ENCODE measurements at places on chromosomes 16 and 17.

- no peaks in the 10 kb centered on the region for H3K27me3 ChIP-seq
- no peaks in the 10 kb centered on the region for H3K4me1 ChIP-seq
- no peak for DNase-seq
- H3K27ac ChIP-seq, result no peak overlapping the region
These were observed 23.8 kb downstream of the FAM83G start for GRCh38 chr17:18980682-18981334.

- no peaks in the 10 kb centered on the region for H3K36me3 ChIP-seq
- no peak overlapping the region for H3K4me3 ChIP-seq
- no peak overlapping the region for H3K27ac ChIP-seq
- no peak for DNase-seq
- no peaks in the 10 kb centered on the region for H3K4me1 ChIP-seq
These were observed 179.7 kb upstream of the HS3ST4 start for GRCh38 chr16:25512041-25512440.

DNA sequence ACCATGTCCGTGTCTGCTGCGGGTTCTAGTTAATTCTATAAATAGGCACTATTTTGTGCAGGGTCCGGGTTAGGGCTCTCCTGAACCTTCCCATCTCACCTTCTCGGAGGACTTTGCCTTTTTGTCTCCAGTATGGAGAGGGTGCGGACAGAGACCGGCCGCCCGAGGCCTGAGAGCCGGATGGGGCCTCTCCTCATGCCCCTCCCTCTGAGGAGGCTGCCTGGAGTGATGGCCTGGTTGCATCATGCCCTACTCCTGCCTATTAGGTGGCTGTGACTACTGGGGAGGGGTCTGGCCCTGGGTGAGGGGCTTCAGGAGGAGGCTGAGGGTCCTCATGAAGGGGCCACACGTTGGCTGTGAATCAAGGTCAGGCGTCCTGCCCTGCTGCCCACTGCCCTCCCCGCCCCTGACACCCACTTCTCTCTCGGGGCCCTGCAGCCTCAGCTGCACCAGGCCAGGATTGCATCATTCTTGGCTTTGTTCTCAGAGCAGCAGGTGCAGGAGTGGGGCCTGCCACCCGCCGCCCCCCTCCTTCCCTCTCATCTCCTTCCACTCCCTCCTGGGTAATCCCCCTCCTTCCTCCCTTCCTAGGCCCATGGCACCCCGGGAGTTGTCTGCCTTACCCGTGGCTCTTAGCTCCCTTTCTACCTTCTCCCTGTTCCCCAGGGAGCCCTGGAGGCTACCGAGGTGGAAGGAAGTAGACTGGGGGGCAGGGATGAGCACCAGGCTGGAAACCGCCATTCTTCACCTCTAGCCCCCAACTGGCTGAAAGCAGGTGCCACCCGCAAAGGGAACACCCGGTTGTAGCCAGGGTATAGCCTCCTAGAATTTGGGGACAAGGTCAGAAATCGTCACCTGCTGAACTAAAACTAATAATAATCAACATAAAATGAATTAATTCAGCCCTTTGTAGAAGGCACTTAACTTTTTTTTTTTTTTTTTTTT lies 12.7 kb upstream of the ARHGAP23 start:
- DNase-seq, result no peak
- H3K27me3 ChIP-seq, result peaks cover 26% of the 10 kb centered on the region
- peaks cover 10% of the 10 kb centered on the region for H3K4me1 ChIP-seq
- no peaks in the 10 kb centered on the region for H3K36me3 ChIP-seq
- H3K27ac ChIP-seq, result peak overlapping the region; percentile 79
- H3K4me3 ChIP-seq, result peak overlapping the region; percentile 62

- peaks cover 24% of the 10 kb centered on the region for H3K4me1 ChIP-seq
- H3K27ac ChIP-seq, result no peak overlapping the region
- no peak for DNase-seq
- H3K27me3 ChIP-seq, result peaks cover 23% of the 10 kb centered on the region
- peaks cover 3% of the 10 kb centered on the region for H3K36me3 ChIP-seq
- H3K4me3 ChIP-seq, result no peak overlapping the region
These were observed 2.2 kb upstream of the C17orf58 start for GRCh38 chr17:67998466-67998865.

- H3K36me3 ChIP-seq, result peaks cover 23% of the 10 kb centered on the region
- H3K27me3 ChIP-seq, result no peaks in the 10 kb centered on the region
- H3K27ac ChIP-seq, result no peak overlapping the region
- H3K4me3 ChIP-seq, result no peak overlapping the region
- peaks cover 10% of the 10 kb centered on the region for H3K4me1 ChIP-seq
- no peak for DNase-seq
These were observed 62.1 kb downstream of the GAN start for GRCh38 chr16:81376880-81377279.

DNA sequence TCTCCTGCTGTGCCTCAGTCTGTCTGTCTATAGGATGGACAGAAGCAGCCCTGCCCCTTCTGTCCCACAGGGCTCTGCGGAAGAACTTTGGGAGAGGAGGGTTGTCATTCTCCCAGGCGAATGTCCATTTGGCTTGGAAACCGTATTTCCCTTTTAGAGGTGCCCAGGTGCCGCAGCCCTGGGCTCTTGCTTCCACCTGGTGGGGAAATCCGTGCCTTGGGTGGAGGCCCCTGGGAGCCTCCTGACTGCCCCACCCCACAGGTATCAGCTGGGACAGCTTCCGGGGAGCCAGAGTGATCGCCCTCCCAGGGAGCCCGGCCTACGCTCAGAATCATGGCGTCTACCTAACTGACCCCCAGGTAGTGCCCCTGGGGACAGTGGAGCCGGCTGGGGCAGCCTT lies 12.7 kb downstream of the FCSK start:
- H3K4me1 ChIP-seq, result no peaks in the 10 kb centered on the region
- no peak overlapping the region for H3K4me3 ChIP-seq
- H3K27me3 ChIP-seq, result no peaks in the 10 kb centered on the region
- H3K27ac ChIP-seq, result no peak overlapping the region
- DNase-seq, result no peak

DNA sequence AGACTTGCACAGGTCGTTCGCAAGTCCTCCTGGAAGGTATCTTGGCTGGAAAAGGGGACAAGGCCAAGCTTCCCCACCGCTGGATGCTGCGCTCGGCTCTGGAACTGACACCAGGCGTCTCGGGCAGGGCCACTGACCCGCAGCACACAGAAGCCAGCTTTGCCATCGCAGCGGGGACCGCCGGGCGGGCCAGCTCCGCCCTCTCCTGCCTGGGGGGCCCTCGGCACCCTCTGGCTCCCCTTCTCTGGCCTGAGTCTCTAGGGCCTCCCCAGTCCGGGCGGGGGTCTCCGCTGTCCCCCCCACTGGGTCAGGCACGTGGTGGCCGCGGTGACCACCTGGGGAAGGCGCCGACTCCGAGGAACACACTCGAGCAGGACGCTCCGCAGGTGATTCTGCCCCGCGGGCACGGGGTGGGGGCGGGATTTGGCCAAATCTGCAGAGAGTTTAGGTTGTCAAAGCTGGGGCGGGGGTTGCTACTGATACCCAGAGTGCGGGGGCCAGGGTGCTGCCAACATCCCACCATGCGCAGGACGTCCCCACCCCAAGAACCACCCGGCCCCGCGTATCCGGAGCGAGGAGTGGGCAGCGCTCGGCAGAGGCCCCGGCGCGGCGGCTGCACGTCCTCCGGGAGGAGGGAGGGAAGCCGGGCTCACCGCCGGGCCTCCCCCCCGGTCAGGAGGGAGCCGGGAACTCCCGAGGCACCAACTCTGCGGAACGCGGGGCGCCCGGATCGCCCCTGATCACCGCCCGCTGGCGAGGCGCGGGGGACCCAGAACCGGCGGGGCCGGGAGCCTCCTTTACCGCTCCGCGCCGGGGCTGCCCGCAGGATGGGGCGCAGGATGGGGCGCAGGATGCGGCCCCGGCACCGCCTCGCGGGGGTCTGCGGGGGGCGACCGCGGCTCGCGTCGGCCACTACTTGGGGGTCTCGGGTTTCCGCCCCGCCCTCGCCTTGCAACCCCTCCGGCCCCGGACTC lies 744 bp upstream of the METRNL start:
- peaks cover 22% of the 10 kb centered on the region for H3K36me3 ChIP-seq
- peaks cover 19% of the 10 kb centered on the region for H3K27me3 ChIP-seq
- H3K27ac ChIP-seq, result no peak overlapping the region
- H3K4me3 ChIP-seq, result peak overlapping the region; percentile 47
- H3K4me1 ChIP-seq, result peaks cover 23% of the 10 kb centered on the region
- DNase-seq, result no peak

DNA sequence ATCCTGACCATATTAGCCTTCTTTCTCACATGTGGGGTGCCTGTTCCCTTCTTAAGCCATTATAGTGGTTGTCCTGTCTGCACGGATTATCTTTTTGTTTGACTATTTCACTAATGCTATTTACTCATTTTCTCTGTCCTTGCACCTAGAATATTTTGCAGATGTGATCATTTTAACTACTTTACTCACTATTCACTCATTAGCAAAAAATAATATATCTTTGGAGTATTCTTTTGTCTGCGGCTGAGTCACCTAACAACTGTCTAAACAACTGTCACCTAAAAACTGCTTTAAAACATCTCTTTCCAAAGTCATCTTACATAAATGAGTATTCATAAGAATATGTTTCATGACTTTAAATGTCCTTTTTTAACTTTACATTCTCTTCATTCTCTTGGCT lies 87.4 kb downstream of the KCNJ2 start:
- DNase-seq, result no peak
- no peaks in the 10 kb centered on the region for H3K27me3 ChIP-seq
- H3K4me1 ChIP-seq, result no peaks in the 10 kb centered on the region
- no peak overlapping the region for H3K4me3 ChIP-seq
- no peaks in the 10 kb centered on the region for H3K36me3 ChIP-seq

- no peaks in the 10 kb centered on the region for H3K36me3 ChIP-seq
- no peaks in the 10 kb centered on the region for H3K27me3 ChIP-seq
- peak; percentile 74 for DNase-seq
- peaks cover 22% of the 10 kb centered on the region for H3K4me1 ChIP-seq
These were observed 902 bp downstream of the ARHGAP27 start for GRCh38 chr17:45431531-45432404.

GRCh38 chr16:56451753-56452689 lies 667 bp downstream of the OGFOD1 start:
- no peak for DNase-seq
- H3K36me3 ChIP-seq, result peaks cover 77% of the 10 kb centered on the region
- peak overlapping the region; percentile 97 for H3K4me3 ChIP-seq
- peaks cover 54% of the 10 kb centered on the region for H3K4me1 ChIP-seq

DNA sequence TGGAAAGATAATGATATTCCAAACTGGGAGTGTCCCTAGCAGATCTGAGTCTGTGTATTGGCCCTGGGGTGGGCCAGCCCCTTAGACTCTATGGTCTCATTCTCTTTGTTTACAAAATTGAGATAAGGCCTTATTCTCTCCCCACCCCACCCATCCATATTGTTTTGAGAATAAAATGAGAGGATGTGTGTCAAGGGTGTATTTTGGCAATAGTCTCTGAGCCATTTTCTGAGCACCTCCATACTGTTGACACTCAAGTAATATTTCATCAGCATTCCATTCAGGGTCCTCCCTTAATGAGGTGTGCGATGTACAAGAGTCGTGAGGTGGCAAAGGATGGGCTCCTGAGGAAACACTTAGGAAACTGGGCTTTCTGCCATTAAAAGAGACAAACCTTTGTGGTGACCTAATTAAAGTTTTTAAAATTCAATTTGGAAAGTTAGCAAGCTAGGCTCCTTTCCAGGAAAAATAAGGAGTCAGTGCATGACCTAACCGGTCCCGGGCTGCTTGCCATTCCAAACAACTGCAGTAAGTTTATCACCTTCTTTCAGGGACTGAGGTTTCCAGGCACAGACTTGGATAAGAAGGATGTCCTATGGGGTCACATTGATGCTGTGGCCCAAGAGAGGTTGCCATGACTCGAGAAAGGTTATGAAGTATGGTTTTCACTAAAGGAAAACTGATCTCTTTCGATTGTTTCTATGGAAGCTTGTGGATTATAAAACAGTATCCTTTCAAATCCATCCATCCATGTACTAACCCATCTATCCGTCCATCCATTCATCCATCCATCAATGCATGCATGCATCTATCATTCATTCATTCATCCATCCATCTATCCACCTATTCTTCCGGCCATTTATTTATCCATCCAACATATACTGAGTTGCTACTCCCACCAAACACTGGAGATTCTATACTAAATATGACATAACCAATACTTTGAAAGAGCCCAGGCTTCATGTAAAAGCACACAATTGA lies 443.3 kb downstream of the UTP18 start:
- DNase-seq, result no peak
- H3K27me3 ChIP-seq, result no peaks in the 10 kb centered on the region
- H3K36me3 ChIP-seq, result no peaks in the 10 kb centered on the region

DNA sequence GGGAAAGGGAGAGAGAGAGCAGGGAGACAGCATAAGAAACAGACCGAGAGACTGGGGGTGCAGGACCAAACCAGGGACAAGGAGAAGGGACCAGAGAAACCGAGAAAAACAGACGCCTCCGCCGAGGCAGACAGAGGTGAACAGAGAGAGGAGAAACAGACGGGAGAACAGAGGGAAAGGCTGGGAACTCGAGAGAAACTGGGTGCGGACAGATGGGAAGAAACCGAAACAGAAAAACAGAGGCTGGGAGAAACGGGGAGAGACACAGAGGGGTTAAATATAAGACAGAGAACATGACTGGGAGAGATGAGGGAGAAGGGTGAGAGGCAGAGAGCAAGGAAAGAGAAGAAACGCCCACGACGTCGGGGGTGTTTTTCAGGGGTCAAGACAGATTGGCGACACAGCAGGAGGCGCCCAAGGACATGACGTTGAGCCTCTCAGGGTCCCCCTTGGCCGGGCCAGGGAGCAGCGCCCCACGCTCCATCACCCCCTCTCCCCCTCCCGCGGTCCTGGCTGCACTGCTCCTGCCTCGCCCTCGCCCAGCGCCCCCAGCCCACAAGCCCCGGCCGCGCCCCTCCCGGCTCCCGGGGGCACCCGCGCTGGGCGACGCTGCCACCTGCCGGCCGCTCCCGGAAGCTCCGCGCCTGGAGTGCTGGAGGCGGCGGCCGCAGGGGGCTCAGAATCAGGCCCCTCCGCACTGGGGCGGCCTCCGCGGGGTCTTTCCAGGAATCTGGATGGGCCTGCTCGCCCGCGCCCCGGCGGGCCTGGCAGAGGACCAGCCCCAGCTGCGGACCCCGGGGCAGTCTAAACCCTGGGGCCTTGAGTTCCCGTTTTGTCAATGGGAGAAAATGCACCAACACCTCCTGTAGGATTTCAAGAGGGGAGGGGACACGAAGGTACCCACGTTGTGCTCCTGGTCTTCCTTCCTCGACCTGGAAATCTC lies 1.3 kb upstream of the TMEM92 start:
- H3K36me3 ChIP-seq, result no peaks in the 10 kb centered on the region
- no peaks in the 10 kb centered on the region for H3K27me3 ChIP-seq
- H3K27ac ChIP-seq, result peak overlapping the region; percentile 71
- peaks cover 24% of the 10 kb centered on the region for H3K4me1 ChIP-seq
- H3K4me3 ChIP-seq, result peak overlapping the region; percentile 78
- DNase-seq, result peak; percentile 55
